ENCODE measurements at places on chromosomes 1 and 21.

DNA sequence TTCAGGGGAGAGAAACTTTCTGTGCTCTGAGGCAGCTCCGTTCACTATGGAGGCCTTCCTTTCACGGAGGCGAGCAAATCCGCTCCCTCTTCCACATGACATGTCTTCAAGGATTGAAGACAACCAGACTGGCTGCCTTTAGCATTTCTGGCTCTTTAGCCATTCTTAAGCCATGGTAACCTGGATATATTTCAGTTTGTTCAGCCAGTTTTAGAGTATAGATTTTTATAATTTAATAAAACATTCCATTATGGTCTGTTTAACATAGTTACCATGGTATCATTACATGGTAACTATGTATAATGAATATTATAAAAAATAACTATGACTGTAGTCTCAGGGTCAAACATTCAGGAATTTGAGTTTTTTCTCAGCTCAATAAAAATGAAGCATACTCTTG is 54.2 kb upstream of the NFIA start:
- no peak for DNase-seq

DNA sequence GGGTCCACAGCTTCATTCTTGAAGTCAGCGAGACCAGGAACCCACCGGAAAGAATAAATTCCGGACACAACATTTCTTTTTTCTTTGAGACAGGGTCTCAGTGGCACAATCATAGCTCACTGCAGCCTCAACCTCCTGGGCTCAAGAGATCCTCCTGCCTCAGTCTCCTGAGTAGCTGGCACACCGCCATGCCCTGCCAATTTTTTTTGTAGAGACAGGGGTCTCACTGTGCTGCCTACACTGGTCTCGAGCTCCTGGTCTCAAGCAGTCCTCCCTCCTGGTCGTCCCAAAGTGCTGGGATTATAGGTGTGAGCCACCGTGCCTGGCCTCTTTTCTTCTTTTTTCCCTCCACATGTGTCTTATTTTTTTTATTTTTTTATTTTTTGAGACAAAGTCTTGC is 20.6 kb upstream of the ENO1 start:
- no peak for DNase-seq

DNA sequence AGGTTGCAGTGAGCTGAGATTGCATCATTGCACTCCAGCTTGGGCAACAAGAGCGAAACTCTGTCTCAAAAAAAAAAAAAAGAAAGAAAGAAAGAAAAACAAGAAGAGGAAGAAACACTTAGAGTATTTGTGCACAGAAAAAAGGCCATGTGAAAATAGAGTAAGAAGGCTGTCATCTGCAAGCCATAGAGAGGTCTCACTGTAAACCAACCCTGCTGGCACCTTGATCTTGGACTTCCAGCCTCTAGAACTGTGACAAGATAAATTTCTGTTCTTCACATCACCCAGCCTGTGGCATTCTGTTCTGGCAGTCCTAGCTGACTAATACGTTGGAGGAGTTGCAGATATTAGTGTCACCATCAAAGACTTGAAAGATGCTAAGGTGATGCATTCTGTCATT is 12.1 kb upstream of the ZDHHC18 start:
- DNase-seq: no peak

DNA sequence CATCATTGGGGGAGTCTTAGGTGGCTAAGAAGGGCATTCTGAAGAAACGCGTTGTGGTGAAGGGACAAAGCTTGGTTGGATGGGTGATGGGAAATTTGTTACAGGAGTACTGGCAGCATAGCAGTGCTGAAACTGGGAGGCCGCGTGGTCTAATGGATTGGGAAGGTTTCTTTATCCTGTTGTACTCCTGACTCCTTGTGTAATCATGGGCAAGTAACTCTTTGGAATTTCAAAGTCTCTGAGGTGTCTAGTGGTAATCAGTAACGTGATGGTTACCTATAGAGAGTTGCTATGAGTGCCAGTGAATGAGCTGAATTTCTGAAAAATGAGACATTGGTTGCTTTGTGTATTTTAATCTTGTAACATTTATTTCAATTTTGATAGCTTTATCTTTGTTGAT is 18.5 kb downstream of the DONSON start:
- DNase-seq: no peak

DNA sequence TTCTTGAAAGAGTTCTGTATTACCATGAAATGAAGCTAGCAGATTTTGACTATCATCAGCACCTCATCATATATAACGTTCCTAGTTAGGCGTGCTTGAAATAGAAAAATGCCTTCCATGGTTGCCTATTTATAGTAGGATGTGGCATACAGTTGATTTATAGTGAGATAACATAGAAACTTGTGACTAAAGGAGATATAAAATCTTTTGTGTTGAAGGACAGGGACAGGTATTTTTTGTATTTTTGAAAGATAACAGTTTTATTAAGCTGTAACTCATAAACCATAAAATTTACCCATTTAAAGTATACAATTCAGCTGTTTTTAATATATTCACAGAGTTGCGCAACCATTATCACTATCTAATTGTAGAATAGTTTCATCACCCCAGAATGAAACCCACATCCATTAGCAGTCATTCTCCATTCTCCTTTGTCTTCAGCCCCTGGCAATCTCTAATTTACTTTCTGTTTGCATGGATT is 19.3 kb downstream of the SPEN start:
- DNase-seq: peak; percentile 55

DNA sequence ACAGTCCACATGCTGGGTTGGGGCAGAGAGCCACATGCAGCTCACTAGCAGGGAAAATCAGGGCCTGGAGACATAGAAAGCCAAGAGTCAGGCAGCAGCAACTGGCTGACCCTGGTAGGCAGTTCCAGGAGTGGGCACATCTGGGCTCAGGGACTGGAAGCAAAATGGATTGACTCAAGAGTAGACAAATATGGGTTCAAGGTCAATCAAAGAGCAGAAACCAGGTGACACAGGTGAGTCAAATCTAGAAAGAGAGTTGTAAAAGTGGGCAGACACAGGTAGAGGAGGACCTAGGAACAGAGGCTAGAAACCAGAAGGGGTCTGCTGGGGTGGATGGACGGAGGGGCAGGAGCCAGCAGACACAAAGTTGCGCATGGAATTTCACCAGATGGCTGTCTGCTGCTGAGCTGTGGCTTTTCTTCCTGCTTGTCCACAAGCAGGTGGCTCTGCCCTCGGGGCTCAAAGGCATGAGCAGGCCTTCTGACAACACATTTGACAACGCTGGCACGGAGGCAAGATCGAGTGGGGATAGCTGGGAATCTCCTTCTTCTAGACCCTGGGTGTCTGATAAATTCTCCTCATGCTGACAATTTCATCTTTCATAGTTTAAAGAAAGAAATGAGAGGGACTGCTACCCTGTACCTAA is 40.8 kb upstream of the IGSF3 start:
- DNase-seq: no peak

- DNase-seq: no peak
Measured at GRCh38 chr1:214075999-214076707, 88.4 kb downstream of the PROX1 start.

DNA sequence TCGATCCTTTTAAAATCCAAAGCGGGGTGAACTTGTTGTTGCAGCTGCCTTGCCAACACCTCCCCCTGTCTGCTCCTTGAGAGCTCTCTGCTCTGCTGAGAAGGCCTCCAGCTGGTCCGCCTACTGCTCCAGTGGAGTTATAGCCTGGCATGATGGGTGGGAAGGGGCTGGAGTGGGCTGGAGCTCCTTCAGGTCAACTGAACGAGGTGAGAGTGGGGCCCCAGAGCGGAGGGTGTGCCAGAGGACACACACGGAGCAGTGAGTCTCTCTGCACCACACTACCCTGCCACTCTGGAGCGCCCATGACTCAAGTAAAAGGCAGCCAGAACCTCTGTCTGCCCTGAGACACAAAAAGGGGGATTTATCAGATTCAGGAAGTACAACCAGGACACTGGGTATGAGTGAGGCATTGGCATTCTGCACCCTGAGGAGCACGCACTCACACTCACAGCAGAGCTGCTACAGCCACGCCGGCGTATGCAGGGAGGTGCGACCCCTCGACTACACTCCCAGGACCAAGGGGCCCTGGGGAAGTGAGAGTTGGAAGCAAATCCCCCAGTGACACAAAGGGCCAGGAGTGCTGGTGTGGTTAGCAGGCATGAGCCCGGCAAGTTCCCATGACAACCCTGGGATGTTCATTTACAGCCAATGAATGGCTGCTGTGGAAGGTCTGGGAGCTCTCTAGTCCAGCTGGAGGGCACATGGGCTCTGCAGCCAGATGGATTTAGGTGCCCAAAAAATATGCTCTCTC is 28.0 kb upstream of the EVA1B start:
- peak; percentile 93 for DNase-seq

DNA sequence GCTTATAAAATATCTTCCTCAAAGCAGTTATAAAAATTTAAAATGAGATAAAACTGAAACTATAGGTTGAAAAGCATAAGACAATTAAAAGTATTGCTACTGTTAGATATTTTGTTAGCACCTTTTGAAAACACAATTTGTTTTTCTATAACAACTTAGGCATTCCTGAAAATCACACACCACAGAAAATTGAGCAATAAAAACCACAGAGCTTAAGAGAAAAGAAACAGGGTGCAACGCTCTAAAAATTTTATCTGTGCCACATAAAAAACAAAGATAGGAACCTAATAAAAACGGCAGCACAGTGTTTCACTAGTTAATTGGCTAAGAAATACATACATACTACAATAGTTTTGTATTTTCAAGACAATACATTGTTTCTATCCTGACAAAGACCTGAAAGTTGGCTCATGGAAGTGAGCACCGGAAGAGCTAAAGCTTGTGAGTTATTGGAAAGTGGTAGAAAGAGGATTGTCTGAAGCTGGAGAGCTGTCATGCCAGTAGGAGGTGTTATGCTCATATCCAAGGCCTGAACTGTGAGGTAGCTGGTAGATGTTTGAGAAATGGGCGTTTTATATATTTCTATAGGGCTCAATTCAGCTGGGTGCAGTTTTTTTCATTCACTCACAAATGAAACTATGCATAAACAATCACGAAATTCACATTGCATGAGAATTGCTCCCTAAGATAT is 45.8 kb downstream of the RGS7 start:
- DNase-seq: no peak

- DNase-seq: no peak
Measured at GRCh38 chr21:45824546-45825215, 156.9 kb upstream of the COL6A1 start.

DNA sequence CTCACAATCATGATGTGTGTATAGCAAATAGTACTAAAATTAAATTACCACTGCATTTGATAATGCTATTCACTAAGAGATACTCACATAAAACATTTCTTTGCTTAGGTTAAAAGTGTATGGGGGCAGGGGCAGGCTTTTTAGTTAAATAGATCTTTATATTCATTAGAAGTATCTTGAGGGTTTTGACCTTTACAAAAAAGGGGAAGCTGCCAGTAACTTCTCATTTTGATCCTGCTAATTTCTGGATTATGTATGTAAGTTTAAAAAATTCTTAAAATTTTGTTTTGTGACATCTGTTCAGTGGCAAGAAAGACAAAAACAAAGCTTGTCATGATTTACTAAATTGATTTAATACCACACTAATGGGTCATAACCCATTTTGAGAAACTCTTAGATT is 45.8 kb upstream of the S1PR1 start:
- no peak for DNase-seq

- no peak for DNase-seq
Measured at GRCh38 chr21:14495075-14495474, 51.0 kb downstream of the SAMSN1 start.

GRCh38 chr1:8396083-8396785 is 78.3 kb downstream of the SLC45A1 start:
- peak; percentile 83 for DNase-seq

DNA sequence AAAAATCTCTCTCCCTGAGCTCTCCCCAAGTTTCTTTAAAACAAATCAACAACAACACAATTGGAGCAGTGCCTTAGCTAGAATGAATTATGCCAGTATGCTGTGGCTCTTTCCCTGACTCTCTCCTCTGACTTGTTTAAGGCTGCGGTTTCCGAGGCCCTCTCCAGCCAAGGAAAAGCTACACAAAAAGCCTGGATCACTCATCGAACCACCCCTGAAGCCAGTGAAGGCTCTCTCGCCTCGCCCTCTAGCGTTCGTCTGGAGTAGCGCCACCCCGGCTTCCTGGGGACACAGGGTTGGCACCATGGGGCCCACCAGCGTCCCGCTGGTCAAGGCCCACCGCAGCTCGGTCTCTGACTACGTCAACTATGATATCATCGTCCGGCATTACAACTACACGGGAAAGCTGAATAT is 1.9 kb downstream of the S1PR1 start:
- DNase-seq: peak; percentile 94

DNA sequence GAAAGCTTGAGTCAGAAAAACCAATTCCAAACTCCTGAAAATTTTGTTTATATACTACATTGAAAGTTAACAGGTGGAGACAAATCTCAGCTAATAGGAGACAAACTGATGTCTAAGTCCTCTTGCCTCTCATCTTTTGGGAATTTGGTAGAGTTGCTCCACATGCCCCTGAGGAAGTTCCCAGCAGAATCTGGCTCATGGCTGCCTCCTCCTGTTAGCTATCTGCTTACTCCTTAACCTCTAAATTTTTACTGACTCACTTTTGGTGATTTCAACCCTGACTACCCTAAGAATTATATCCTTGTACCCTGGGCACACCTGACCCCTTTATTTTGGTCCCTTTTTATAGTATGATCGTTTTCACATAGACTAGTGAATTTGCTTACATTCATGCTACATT is 633.7 kb upstream of the USP24 start:
- peak; percentile 70 for DNase-seq

DNA sequence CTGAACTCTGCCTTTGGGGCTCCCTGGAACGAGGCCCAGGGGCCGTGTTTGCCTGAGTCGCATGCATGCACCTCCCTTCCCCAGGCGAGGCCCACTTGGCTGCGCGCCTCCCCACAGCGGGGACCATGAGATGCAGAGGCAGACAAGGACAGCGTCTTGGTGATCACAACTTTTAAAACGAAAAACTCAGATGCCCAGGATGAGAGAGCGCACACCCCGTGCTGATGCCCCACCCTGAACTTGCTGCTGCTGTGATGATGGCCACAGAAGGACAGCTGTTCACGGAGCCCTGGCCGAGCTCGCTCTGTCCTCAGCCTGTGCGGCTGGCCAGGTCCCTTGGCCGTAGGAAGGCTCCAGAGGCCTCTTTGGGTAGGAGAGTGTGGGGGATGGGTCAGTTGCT is 11.4 kb upstream of the PRMT2 start:
- DNase-seq: no peak

DNA sequence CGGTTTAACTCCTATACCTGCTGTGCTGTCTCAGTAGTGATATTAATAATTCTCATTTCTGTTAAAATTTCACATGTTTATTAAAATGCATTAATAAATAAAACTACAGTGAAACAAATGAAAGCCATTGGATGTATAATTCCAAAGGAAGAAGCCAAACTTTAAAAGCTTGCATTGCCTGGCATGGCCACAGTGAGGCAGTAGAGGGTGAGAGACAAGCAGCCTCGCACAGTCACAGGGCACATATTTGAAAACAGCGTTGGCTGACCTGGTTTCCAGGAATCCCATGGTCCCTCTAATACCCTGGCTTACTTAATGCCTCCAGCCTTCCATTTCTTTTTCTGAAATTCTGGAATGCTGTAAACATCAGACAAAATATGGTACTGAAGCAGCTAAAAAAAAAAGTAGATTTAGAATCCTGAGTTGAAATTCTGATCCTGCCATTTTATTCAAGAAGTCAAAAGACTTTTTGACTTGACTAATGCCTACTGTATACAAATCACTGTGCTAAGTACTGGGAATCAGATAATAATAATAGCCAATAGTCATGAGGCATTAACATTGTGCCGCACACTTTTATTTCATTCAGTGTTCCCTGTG is 6.7 kb upstream of the RNASEL start:
- DNase-seq: peak; percentile 64

All from AG10803 (cell line).